Activated gamma-delta T cell treated with Interleukin-2 at 50 U/mL for 16 hours (primary cell): ENCODE measurements at places on chromosomes 7 and 10.
A peak's percentile ranks its signal among the peaks of the same experiment; 100 is the strongest.

GRCh38 chr10:70772627-70773026, 12.6 kb downstream of the TBATA start:
- DNase-seq = no peak

- no peak for DNase-seq
These were observed 36.7 kb downstream of the BTBD16 start for GRCh38 chr10:122307669-122308416.

DNA sequence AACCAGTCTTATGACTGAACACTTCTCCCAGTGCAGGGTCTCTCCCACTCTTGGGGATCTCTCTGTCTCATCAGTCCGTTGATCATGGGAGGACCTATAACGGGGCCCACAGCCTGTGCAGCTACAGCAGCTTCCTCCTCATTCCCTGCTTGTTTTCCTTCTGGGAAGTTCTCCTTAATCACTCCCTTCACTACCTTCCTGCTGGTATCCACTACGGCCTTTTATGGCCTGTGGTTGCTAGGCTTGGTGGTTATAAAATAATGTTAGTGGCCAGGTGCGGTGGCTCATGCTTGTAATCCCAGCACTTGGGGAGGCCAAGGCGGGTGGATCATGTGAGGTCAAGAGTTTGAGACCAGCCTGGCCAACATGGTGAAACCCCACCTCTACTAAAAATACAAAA, 3.5 kb upstream of the ZNF282 start:
- DNase-seq = no peak

DNA sequence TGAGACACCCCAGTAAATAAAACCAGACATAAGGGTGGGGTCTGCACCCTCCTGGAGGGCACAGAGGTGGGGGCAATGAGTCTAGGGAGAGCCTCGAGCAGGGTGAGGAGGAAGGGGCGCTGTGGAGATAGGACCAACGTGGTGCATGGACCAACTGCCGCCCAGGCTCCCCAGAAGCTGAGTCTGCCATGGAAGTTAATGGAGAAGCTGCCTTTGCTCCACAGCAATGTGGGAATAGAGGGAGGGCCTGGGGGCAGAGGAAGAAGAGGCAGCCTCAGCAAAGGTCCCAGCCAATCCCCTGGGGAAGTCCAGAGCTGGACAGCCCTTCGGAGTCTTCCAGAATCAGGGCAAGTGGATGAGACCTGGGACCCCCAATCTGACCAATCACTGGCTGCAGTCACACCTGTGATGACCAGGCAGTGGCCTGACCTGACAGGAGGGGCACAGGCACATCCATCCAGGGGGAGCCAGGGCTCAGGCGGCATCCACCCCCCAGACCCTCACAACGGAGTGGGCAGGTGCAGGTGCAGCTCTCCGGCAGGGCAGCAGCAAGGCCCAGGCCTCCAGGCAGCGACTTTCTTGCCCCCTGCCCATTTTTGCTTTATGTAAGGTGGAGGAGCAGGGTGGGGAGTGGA, 242.2 kb upstream of the PPP2R2D start:
- DNase-seq = no peak

DNA sequence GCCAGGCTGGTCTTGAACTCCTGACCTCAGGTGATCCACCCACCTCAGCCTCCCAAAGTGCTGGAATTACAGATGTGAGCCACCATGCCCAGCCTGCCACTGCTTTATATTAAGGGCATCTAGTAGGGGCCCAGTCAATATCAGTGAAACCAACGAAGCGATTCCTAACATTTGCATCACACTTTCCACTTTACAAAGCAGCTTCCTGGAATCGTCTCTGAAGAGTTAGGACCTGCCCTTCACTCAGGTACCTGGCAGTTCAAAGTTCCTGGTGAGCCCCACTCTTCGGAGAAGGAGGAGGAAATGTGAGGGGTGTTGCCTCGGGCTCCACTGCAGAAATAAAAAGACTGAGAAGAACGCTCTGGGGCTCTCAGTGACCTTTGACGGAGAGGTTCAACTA, 31.1 kb upstream of the EZH2 start:
- no peak for DNase-seq

- no peak for DNase-seq
These were observed 11.1 kb downstream of the OGA start for GRCh38 chr10:101807158-101807557.

GRCh38 chr7:17185690-17186070, 112.8 kb upstream of the AHR start:
- no peak for DNase-seq

- no peak for DNase-seq
These were observed 20.2 kb downstream of the GNAI1 start for GRCh38 chr7:80154656-80155333.

DNA sequence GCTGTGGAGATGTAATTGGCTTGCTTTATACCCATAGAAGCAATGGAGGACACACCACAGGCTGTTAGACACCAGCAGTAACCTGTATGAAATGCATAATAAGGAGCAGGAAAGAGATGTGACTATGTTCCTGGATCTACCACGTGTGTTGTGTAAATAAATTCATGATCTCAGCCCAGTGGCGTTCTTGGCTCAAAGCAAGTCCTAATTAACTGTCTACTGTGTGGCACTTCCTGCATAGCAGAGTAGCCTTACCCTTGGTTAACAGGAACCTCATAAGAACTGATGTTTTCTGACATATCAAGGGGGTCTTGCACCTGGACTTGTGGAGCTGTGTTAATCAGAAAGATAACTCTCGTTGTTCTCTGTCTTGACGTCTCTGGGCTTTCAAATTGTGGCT, 25.7 kb upstream of the FAM180A start:
- DNase-seq = no peak

GRCh38 chr7:99551767-99552463, at the start of gene FAM200A:
Gene FAM200A, minus strand, starts transcription at chr7:99552114. Its CDS starts 3,707 bp downstream, at chr7:99548407.
- DNase-seq = peak; percentile 83

GRCh38 chr10:121640266-121640665, 42.0 kb upstream of the FGFR2 start:
- no peak for DNase-seq

DNA sequence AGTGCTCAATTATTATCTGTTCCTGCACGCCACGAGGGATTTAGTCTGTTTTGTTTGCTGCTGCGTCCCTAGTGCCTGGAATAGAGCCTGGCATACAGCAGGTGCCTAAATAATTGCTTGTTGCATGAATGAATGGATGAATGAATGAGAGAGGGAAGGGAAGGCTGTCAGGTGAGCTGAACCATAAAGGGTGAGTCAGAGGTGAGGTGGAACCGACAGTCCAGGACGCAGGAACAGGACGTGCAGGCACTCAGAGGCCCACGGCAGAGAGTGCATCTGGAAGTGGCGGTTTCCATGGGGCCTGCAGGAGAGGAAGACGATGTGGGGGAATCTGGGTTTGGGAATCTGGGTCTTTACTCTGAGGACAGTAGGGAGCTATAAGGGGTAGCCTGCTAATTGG, 17.7 kb upstream of the PPIF start:
- no peak for DNase-seq

GRCh38 chr10:84452003-84452402, 123.6 kb downstream of the CCSER2 start:
- DNase-seq = no peak

DNA sequence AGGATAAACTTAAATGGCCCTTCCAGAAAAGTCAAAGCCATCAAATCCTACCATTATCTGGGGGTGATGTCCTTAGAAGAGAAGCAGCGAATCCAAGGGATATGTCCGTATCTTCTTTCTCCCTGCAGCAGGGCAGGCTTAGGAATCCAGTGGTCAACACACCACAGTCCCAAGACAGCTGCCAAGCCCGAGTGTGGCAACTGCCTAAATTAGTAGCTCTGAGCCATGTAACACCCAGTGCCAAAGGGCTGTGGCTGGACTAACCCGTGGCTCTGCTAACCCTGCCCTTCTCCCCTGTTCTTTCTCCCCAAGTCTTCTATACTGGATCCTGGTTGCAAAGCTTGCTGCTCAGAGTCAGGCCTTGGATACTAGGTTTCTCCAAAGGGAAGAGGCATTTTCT, 74.8 kb downstream of the CDK1 start:
- no peak for DNase-seq

GRCh38 chr10:104614245-104614831, 26.8 kb upstream of the SORCS3 start:
- DNase-seq = peak; percentile 5

DNA sequence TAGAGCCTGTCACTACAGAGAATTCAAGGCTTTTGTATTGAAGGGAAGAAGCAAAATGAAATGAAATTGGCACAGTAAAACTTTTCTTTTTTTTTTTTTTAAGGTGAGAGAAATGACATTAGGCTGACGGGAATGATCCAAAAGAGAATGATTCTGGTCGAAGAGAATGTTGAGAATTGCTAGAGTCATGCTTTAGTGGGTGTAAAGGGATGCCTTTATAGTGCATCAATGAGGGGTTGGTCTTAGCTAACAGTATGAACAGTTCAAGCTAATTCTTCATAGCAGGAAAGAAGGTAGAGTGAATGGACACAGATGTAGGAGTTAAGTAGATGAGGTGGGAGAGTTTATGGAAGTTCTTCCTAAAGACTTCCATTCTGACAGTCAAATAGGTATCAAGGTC, 32.3 kb upstream of the LSM8 start:
- DNase-seq = no peak

DNA sequence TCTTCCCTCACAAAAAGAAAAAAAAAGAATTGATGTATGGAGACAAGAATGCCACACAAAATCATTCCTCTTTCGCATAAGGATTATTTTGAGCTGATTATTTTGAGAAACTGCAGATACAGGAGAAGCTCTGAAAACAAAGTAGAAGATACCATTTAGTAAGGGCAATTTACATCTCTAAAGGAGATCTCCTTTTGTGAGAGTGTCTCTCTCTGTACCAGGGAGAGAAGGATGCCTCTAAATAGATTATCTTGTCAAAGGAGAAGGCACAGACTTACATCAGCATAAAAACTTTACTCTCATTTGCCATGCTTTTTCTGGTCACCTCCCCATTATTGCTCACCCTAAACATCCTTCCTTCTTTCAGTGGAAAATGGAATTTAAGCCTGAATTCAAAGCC, 747.9 kb upstream of the COBL start:
- no peak for DNase-seq

GRCh38 chr10:3635697-3636096, 149.3 kb downstream of the KLF6 start:
- DNase-seq = no peak

DNA sequence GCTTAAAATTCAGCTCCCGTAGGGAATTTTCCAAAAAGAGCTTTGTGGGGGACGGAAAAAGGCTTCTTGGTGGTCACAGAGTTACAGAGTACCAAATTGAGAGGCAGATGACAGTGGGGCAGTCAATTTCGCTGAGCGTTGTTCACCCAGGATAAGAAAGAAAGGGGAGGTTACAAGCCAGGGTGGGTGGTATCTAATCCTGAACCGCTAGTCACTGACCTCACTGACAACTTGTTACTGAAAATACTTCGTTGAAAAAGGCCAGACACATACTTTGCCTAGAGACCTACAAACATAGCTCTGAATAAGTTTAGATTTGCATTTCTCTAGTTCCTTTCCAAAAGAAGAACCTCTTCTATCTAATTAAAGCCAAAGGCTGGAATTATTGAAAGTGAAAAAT, at the start of gene CTNNA3:
Gene CTNNA3, minus strand, starts transcription at position 167 of the 400 bp plus-strand sequence.
- no peak for DNase-seq

GRCh38 chr7:27532314-27532713, 130.4 kb downstream of the HIBADH start:
- no peak for DNase-seq

DNA sequence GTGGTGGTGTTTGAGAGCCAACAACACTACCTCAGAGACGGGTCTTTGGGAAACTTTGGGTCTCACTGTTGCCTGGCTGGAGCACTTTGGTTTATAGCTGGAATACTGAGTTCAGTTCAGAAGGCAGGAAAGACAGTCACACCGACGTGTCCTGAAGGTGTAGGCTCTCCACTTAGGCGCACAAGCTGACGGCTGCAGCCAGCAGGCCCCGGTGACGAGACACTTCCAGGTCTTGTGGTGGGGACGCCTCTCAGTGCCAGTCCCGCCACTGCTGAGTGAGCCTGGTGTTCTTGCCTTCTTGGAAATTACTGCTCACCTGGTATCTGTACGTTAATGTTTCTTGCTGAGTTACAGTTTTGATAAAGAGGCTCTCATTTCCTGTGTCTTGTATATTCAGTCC, 74.0 kb downstream of the WDR37 start:
- no peak for DNase-seq

DNA sequence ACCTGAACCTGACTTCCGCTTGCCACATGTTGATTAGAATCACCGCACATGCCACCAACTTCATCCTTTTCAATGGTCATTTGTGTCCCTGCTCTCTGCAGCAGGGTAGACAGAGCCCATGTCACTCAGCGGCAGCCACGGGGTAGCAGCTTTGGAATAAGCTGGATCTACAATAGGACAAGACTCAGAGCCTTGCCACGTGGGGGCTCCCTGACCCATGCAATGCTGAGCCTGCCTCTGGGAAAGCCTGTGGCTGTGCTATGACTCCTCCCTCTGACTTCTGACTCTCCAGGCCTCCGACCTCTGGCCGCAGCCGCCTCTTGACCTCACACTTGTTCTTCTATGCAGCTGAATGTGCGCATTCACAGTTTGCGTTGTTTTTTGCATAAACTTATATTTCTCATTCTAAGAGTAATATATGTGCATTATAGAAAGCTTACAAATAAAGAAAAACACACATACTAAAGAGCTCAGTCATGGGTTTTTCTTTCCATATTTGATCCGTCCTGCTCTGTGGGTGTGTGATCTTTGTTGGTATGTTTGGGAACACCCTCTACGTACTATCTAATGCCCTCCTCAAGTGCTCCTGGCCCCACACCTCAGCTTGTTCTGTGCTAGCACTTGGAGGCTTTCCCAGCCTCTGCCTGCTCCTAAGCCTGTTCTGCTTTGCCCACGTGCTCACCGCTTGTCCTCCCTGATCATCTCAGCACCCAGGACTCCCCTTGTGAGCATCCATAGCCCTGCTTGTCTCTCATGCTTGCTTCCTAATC, 198.0 kb upstream of the MKI67 start:
- DNase-seq = no peak

GRCh38 chr7:152752200-152752912, 7.2 kb upstream of the ACTR3B start:
- DNase-seq = no peak

- peak; percentile 34 for DNase-seq
These were observed 358.4 kb downstream of the KCNMA1 start for GRCh38 chr10:77279207-77279606.

DNA sequence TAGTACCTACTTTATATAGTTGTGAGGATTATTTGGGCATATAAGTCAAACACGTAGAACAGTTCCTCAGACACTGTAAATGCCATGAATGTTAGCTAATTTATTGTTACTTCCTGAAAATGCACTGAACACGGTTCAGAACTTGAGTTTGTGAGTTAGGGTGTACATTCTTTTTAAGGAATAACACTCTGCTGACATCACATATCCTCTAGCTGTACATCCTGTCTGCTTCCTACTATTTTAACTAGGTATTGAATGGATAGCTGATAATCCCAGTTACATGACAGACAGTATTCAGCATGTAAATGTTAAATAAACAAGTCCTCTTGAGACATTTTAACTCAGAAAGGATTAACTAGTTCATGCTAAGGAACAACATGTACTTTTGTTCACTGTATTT, 16.0 kb downstream of the SAMD8 start:
- no peak for DNase-seq

DNA sequence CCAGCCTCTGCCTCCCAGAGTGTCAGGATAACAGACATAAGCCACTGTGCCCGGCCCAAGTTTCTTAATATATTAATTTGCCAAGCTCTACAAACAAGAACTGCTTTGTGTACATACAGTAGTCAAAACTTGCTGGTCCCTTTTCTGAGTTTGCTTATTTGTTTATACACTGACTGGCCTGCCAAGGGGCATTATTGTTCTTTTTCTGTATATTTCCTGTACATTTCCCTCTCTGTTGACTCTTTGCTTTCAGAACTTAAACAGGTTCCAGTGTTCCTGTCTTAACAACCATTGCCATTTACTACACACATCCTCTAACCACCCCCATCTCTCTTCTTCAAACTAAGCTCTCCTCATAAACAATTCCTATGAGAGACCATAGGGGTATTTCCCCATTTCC, 61.5 kb upstream of the RPA3 start:
- no peak for DNase-seq
